ENCODE measurements at places on chromosomes 11 and 22.

GRCh38 chr11:57343825-57344224 lies 5.7 kb downstream of the P2RX3 start:
- no peak for DNase-seq

GRCh38 chr22:17120711-17121232 lies 388 bp downstream of the TMEM121B start:
- no peak for DNase-seq

DNA sequence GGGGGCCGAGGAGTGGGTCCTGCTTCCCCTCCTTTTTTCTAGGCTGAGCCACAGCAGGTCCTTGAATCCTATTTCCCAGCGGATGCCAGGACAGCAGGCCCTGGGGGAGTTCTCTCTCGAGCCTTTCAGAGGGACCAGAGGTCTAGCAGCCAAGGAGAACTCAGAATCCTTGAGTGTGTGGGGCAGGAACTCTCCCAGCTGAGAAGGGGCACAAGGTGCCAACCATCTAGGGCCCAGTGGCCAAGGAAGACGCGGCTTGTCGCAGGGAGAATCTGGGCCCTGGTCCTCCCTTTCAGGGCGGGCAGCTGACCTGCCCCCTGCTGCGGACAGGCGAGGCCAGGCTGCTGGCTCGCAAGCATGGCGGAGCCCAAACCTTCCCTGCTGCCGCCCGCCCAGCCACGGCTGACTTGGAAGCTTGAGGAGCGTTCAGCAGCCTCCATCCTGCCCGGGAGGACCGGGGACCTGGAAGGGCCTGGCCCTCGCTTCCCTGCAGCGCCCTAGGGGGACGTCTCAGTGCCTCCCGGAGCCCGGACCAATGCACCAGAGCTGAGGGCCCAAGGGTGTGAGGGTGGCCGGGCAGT lies 972 bp upstream of the TSSC4 start:
- DNase-seq, result no peak

DNA sequence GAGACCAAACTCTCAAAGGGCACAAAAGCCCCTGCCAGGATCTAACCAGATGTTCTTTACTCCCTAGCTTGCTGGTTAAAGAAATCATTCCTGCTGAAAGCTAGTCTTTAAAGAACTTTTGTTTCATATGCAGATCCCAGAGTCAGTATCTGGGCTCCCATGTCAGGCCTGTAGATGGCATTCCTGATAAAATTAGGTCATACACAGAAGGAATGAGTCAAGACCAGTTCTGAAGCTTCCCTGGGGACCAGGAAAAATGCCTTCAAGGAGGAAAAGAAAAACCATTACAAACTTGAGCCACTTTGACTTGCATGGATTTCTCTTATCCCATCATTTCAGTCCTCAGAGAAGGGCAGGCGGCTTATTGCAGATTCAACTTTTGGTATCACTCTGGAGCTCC lies 5.9 kb downstream of the DBX1 start:
- no peak for DNase-seq

DNA sequence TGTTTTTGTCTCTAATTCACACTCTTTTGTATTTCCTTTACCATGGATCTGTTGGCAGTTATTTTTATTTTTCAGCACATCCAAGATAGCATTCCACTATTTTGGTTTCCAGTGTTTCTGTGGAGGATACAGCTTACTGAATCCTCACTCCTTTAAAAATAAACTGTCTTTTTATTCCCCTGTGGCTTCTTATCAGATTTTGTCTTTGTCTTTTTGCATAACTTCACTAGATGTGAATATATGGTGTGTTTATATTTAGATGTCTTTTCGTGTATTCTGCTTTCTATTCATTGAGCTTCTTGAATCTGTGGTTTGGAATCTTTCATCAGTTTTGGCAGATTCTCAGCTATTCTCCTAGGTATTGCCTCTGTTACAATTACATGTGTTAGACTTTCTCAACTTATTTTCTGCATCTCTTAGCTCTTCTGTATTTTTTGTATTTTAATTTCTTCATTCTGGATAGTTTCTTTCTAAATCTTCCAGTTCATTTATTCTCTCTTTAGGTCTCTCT lies 7.4 kb upstream of the ATXN10 start:
- DNase-seq, result no peak

GRCh38 chr11:64305691-64306562 lies 603 bp downstream of the ESRRA start:
- DNase-seq, result peak; percentile 49

DNA sequence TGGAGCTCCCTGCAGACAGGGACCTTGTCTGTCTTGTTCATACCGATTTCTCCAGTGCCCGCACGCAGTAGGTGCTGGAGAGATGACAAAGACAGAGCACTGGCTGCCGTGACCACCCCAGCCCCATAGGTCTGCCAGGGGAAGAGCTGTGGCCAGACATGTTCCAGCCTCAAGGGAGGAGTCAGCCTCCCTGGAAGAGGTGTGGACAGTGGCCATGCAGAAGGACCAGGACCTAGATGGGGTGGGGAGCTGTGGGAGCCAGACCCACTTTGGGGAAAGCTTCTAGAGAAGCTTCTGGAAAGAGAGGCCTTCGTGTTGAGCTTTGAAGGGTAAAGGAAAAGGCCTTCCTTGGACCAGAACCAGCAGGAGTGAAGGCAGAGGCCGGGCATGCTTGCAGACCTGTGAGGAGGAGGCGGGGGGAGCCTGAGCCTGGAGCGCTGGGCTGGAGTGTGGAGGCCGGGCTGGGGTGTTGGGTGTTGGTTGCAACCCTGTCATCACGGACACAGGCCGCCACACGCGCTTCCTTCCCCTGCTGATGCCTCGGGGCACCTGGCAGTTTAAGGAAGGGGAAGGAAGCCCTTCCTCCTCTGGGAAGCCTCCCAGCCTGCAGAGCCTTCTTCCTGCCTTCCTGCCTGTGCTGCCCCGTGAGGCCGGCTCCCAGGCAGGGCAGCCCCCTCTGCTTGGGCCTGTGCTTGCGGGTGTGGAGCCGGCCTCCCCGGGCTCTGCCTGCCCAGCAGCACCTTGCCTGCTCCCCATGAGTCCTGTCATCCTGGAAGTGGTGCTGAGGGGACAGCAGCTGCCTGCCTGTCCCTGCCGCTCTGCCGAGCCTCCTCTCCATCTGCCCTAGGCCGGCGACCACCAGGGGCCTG lies 12.3 kb downstream of the RELT start:
- DNase-seq, result no peak

Data from NCI-H1930 (cell line).